ENCODE measurements at places on chromosomes 3 and 15.

DNA sequence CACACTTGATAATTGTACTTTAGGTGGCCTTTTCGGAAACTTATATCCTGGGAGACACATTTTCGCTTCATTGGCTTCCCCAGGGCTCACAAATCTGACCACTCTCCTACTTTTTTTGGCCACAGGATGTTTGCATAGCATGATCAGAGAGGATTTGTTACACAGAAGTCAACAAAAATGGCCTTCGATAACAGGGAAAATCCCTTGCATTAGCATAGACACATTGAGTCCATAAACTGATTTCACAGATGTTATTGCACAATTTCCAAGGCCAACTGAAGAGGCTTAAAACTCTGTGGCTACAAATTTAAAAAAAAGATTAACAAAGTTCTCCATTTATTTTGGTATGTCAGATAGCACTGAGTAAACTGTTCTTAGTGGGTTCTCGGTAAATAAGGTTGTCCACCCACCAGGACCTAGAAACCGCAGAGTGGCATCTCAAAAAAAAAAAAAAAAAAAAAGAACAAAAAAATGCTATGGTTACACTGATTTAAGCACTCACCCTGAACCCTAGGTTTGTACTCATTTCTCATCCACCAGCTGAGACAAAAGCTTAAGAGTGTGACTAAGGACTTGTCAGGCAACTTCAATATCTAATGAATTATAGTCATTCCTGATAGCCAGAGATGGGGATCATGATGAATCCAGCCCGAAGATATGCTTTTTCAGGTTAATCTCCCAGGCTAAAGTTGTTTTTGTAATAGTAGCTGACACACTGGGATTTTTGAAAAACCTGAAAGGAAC lies 188.9 kb upstream of the SYNPR start:
- no peak for DNase-seq

GRCh38 chr3:125148836-125149235 lies 63.7 kb downstream of the SLC12A8 start:
- peak; percentile 91 for DNase-seq

DNA sequence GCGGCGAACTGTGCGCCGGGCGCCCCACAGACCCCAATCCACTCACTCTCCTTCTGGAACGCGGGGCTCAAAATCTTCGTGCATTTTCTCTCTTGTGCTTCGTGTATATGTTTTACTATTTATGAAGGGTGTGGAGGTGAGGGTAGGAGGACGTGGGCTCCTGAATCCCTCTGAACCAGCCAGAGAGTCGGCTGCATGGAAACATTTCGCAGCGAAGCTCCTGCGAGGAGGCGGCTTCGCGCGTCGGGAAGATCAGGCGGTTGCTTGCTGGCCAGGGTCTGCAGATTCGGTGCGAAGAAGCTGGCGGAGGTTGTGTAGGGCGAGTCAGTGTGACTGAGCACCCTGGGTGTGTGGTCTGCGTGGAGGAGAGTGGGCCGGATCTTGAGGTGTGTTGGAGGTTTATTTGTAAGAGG lies 1.1 kb downstream of the CNTN4 start:
- no peak for DNase-seq

- DNase-seq: peak; percentile 89
Measured at GRCh38 chr3:105369500-105370371, 3.0 kb downstream of the ALCAM start.

DNA sequence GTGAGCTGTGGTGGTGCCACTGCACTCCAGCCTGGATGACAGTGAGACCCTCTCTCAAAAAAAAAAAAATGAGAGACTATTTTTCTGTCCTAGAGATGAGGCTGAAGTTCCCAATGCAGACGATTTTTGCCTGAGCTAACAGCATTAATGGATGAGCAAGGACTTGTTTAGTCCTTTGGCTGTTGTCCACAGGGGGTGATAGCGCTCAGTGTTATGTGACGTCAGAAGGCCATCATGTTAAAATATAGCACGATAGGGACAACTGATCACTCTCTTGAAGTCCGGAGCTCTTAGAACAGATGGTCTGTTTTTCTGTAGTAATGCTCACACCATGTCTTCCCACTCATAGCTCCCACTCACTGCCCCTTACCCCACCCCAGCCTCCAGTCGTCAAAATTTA lies 6.8 kb downstream of the TRNT1 start:
- DNase-seq: no peak

GRCh38 chr3:33629219-33629618 lies 88.8 kb downstream of the CLASP2 start:
- DNase-seq: no peak
